ENCODE measurements at places on chromosomes 2 and 18.
A peak's percentile ranks its signal among the peaks of the same experiment; 100 is the strongest.

GRCh38 chr2:9294764-9295163 is 88.2 kb downstream of the ASAP2 start:
- no peak for DNase-seq

DNA sequence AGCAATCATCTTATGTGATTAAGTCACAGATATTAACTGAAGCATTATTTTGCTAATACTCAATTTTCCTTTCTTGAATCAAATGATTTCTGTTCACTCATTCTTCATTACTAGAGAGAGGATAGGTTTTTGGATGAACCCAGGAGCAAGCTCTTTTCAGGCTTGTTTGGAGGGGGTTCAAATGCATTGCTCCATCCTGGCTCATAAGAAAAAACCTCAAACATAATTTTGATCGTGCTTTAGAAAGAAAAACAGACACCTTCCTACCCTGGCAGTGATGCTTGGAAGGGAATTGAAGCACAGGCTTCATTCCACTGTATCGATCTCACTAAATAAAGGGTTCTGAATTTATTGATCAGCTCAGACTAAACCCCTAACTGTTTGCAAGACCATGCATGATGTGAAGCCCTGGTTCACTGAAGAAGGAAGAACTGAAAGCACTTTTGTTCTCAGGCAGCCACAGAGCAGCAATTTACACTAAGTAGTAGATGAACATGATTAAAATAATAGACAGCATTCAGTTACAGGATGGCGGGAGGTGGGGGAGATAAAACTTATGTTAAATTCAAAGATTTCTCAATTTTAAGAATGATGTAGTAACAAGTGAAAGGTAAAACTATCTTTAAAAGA is 53.4 kb downstream of the CDH2 start:
- DNase-seq: no peak

GRCh38 chr2:157839822-157840221 is 36.3 kb downstream of the ACVR1 start:
- no peak for DNase-seq

- DNase-seq: no peak
These were observed 71.9 kb downstream of the VWC2L start for GRCh38 chr2:214482728-214483127.

- DNase-seq: no peak
These were observed 1.9 kb downstream of the CCDC68 start for GRCh38 chr18:54957296-54957832.

GRCh38 chr18:9334973-9335696 is 562 bp downstream of the TWSG1 start:
- no peak for DNase-seq

DNA sequence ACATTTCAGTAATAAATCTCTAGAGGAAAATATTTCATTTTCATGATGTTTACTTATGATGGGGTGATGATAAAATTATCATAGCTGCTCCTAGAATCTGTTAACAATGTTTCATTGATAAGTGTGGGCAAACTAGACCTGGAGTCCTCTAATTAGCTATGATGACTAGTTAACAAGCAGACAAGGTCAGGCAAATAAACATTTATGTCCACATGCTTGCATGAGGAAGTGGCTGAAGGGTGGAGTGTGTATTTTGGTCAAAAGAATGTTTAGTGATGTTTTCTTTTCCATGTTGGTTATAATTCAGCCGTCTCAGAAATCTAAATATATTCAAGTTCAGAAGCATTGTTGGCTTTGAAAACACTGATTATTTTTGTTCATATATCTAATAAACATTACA is 99.9 kb upstream of the FN1 start:
- no peak for DNase-seq

- no peak for DNase-seq
These were observed 264.1 kb upstream of the THUMPD2 start for GRCh38 chr2:40043191-40043590.

GRCh38 chr2:219570194-219570923 is 980 bp downstream of the OBSL1 start:
- DNase-seq: no peak

- DNase-seq: peak; percentile 69
These were observed 7.6 kb upstream of the PRKCE start for GRCh38 chr2:45643543-45644542.

GRCh38 chr2:128284841-128285240 is 33.8 kb downstream of the HS6ST1 start:
- DNase-seq: no peak

GRCh38 chr2:236621786-236622185 is 52.2 kb downstream of the ACKR3 start:
- DNase-seq: no peak

- no peak for DNase-seq
These were observed 111.3 kb upstream of the BOD1L2 start for GRCh38 chr18:57035590-57035989.

DNA sequence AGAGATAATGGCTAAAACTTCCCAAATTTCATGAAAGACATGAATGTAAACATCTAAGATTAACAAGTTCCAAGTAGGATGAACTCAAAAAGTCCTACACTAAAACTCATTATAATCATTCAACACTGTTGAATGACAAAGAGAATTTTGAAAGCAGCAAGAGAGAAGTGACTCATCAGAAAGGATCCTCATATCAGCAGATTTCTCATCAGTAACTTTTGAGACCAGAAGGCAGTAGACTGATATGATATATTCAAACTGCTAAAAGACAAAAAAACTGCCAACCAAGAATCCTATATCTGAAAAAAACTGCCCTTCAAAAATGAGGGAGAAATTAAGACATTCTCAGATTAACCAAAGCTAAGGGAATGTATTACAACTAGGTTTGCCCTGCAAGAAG is 130.6 kb upstream of the OTX1 start:
- no peak for DNase-seq

DNA sequence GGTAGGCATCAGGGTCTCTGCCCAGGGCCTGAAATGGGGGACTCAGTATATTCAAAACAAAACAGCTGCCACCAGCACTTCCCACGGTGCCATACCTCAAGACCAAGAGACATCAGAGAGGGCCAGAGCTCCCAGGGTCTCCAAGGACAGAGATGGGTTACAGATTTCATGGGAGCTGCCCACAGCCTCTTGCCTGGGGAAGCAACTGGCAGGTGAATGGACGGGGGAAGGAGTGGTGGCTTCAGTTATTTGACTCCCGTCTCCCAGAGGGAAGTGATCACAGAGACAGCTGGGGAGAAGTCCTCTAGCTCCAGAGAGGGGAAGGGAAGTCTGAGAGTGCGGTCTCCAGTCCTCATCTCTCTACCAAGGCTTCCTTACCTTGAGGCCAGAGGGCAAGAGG is 15.8 kb upstream of the SFXN5 start:
- DNase-seq: no peak

- no peak for DNase-seq
These were observed 77.5 kb upstream of the SALL3 start for GRCh38 chr18:78901923-78902794.

DNA sequence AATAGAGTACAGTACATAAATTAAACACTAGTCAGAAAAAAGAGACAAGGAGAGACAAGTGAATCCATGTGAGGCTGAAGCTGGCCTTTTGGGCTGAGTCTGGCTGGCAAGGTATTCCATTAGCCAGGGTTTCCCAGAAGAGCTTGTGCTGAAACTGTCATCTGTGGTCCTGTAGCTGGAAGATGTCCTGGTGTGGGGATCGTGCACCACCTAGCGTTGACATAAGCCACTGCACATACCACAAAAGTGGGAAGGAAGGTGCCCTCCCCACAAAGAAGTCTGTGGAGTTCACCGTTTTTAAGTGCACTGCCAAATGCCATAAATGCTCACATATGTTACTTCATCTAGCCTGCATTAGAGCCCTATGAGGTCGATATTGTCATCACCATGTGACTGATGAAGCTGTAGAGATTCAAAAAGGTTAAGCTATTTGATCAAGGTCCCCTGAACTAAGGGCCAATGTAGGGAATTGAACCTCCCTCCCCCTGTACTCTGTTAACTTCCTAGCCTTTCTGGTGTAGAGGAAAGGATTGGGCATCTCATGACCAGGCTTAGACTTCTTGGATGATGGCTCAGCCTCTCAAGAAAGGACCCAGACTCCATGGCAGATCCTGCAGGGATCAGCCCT is 31.9 kb upstream of the GALNT14 start:
- peak; percentile 52 for DNase-seq

- DNase-seq: no peak
These were observed 5.0 kb upstream of the MGAT5 start for GRCh38 chr2:134248913-134249312.
